ENCODE measurements at places on chromosomes 16 and 17.

DNA sequence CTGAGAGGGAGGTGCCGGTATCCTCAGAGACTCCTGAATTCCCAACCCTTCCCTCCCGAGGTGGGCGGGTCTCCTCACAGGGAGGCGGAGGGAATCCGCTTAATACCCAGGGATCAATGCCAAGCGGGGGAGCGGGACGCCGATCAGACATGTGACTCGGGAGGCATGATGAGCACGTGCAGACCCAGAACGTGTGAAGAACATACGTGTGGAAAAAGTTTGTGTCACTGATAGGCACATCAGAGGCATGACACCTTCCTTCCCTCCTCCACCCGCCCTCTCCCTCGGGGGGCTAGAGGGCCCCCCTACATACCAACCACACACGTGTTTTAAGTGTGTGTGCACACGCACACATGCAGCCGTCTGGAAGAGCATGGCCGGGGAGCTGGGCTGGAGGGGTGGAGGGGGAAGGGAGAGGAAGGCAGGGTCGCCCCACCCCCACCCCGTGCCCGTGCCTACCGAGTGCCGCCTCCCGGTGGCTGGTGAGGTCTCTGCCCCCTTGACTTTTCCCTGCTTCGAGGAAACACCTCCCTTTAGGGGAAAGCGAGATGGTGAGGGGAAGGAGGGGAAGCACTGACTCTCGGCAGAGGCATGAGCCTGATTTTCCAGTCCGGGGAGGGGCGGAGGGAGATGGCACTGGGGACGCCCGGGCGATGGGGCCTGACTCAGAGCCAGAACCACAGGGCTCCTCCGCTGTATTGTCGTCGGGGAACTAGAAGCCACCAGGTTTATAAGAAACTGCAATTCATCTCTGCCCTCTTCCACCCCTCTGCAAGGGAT is 12.1 kb upstream of the TBX21 start:
- no peak overlapping the region for H3K4me3 ChIP-seq
- no peak overlapping the region for H3K27ac ChIP-seq
- no peaks in the 10 kb centered on the region for H3K36me3 ChIP-seq
- DNase-seq = no peak

GRCh38 chr17:66423056-66423955 is 120.9 kb downstream of the PRKCA start:
- H3K4me1 ChIP-seq = peaks cover 21% of the 10 kb centered on the region
- H3K4me3 ChIP-seq = no peak overlapping the region
- H3K36me3 ChIP-seq = no peaks in the 10 kb centered on the region

- H3K4me3 ChIP-seq = no peak overlapping the region
- no peak overlapping the region for H3K27ac ChIP-seq
- H3K36me3 ChIP-seq = no peaks in the 10 kb centered on the region
- DNase-seq = no peak
- no peaks in the 10 kb centered on the region for H3K4me1 ChIP-seq
- no peaks in the 10 kb centered on the region for H3K27me3 ChIP-seq
Measured at GRCh38 chr16:13427943-13428342, 492.0 kb upstream of the ERCC4 start.

DNA sequence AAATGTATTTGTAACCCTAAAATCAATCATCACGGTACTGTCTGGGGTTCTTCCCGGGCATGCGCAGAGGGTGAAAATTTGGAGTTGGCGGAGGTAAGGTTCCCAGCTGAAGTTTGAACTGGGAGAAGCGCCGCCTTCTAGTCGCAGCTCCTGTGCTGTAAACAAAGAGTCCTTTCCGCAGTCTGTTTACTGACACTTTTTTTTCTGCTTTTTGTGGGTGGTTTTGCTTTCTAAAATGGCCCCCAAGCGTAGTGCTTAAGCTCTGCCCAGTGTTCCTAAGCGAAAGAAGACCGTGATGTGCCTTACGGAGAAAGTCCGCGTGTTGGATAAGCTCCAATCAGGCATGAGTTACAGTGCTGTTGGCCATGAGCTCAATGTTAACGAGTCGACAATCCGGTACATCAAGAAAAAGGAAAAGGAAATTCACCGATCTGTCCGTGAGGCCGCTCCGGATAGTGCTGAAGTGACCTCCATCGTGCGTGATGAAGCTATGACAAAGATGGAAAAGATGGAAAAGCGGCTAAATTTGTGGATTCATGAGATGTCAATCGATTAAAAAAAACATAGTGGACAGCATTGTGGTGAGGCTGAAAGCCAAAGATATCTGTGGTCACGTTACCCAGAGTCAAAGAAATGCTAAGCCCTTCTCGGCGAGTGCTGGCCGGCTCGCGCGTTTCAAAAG is 570 bp upstream of the CFDP1 start:
- H3K36me3 ChIP-seq = peaks cover 4% of the 10 kb centered on the region
- H3K27me3 ChIP-seq = no peaks in the 10 kb centered on the region
- H3K27ac ChIP-seq = peak overlapping the region; percentile 96
- H3K4me1 ChIP-seq = peaks cover 13% of the 10 kb centered on the region

DNA sequence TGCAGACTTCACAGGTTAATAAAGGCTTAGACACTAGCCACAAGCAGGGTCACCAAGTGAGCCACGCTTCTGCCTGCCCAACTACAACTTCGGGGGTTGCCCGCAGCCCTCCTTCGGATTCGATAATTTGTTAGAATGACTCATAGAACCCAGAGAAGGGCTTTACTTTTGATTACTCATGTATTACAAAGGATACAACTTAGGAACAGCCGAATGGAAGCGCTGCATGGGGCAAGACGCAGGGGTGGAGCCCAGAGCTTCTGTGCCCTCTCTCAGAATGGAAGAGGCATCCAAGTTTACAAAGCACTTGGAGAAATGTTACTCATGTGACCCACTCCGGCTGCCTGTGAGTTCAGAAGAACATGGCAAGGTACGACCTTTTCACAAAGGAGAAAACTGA is 7.5 kb upstream of the CDH5 start:
- peaks cover 6% of the 10 kb centered on the region for H3K27me3 ChIP-seq
- peaks cover 22% of the 10 kb centered on the region for H3K4me1 ChIP-seq
- no peaks in the 10 kb centered on the region for H3K36me3 ChIP-seq
- no peak for DNase-seq

DNA sequence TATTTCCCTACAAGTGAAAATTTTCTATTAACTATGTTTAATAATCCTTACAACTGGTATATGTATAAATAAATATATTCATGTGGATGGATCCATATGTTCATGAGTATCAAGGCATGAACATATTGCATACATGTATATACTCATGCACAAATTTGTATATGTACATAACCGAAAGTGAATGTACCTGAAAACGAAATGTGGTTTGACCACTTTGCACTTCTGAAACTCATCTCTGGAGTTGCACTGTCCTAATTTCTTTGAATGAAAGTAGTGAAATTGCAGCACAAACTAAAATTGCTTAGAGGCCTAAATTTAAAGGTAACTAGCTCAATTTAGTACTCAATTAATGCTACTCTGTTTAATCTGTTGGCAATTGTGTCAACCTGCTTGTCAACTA is 27.4 kb upstream of the GNAO1 start:
- H3K27me3 ChIP-seq = peaks cover 9% of the 10 kb centered on the region
- H3K36me3 ChIP-seq = no peaks in the 10 kb centered on the region
- DNase-seq = no peak
- H3K4me3 ChIP-seq = no peak overlapping the region
- H3K27ac ChIP-seq = no peak overlapping the region

- H3K4me1 ChIP-seq = no peaks in the 10 kb centered on the region
- H3K27ac ChIP-seq = no peak overlapping the region
- no peaks in the 10 kb centered on the region for H3K27me3 ChIP-seq
- no peak overlapping the region for H3K4me3 ChIP-seq
- H3K36me3 ChIP-seq = no peaks in the 10 kb centered on the region
Measured at GRCh38 chr16:78303946-78304345, 204.5 kb downstream of the WWOX start.

DNA sequence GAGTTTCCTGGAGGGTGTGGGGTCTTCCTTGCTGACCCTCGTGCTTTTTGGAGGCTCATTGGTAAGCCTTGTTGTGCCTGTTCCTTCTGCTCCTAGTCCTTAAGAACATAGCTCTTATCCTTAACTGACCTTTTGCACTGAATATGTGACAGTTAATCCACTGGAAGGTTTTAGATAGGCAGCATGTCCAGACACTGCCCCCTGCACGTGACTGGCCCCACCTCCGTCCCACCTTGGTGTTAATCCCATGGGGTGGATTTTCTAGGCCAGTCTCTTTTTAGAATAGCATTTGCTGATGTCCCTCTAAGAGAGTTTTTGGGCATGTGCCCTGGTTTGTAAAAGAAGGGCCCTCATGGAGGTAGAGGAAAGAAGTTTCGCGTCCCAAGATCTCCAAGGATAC is 58.3 kb downstream of the RBFOX1 start:
- no peak for DNase-seq
- no peak overlapping the region for H3K27ac ChIP-seq
- H3K27me3 ChIP-seq = peaks cover 3% of the 10 kb centered on the region

DNA sequence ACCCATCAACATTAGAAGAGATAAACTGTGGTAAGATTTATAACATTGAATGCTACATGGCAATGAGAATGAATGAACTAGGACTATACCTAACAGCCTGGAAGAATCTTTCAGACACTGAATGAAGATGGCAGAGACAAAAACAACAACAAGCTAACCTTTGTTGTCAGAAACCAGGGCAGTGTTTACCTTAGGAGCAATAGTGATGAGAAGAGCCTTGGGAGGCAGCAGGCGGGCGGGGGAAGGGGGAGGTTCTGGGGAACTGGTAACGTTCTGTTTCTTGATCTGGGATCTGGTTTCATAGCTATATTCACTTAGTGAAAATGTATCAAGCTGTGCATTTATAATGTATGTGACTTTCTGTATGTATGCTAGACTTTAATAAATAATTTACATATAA is 139.0 kb upstream of the TNRC6C start:
- no peaks in the 10 kb centered on the region for H3K36me3 ChIP-seq
- peaks cover 3% of the 10 kb centered on the region for H3K27me3 ChIP-seq
- no peak overlapping the region for H3K4me3 ChIP-seq
- DNase-seq = no peak
- no peaks in the 10 kb centered on the region for H3K4me1 ChIP-seq

DNA sequence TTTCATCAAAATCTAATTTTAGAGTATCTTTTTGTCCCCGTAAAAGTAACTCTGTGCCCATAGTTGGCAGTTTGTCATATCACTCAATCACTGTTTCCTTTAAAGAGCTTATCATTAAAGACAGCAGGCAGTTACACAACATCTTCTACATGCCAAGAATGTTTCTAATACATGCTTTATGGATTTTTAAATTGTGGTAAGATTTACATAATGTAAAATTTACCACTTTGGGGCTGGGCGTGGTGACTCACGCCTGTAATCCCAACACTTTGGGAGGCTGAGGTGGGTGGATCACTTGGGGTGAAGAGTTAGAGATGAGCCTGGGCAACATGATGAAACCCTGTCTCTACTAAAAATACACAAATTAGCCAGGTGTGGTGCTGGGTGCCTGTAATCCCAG is 687.2 kb downstream of the WWOX start:
- no peak overlapping the region for H3K27ac ChIP-seq
- H3K4me1 ChIP-seq = no peaks in the 10 kb centered on the region
- no peaks in the 10 kb centered on the region for H3K27me3 ChIP-seq

GRCh38 chr16:89910717-89911354 is 7.8 kb upstream of the MC1R start:
- H3K36me3 ChIP-seq = peaks cover 29% of the 10 kb centered on the region
- DNase-seq = no peak
- no peak overlapping the region for H3K4me3 ChIP-seq
- H3K27me3 ChIP-seq = no peaks in the 10 kb centered on the region
- H3K4me1 ChIP-seq = no peaks in the 10 kb centered on the region

DNA sequence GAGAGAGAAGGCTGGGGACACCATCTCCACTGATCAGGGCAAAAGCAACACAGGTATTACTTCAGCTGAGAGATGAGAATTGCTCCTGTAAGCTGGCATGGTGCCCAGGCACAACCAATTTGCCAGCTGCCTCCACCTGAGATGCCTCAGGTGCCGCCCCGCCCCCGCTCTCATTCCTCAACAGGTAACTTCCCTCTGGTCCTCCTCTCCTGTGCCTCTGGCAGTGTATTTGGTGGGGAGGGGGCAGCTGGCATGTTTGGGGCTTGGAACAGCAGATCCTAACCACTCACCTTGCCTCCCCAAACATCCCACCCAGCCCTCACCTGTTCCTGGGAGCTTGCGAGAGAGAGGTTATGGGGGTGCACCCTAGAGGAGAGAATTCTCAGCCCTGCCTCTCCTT is 2.9 kb upstream of the SRCIN1 start:
- H3K4me3 ChIP-seq = no peak overlapping the region
- peaks cover 62% of the 10 kb centered on the region for H3K27me3 ChIP-seq
- DNase-seq = no peak
- H3K27ac ChIP-seq = no peak overlapping the region

GRCh38 chr17:61361084-61361483 is 38.6 kb upstream of the TBX2 start:
- H3K27ac ChIP-seq = peak overlapping the region; percentile 6
- no peaks in the 10 kb centered on the region for H3K27me3 ChIP-seq
- no peak overlapping the region for H3K4me3 ChIP-seq
- DNase-seq = no peak
- peaks cover 10% of the 10 kb centered on the region for H3K4me1 ChIP-seq
- H3K36me3 ChIP-seq = peaks cover 9% of the 10 kb centered on the region

GRCh38 chr17:61380836-61381525 is 18.7 kb upstream of the TBX2 start:
- no peak for DNase-seq
- H3K36me3 ChIP-seq = no peaks in the 10 kb centered on the region
- H3K4me1 ChIP-seq = peaks cover 58% of the 10 kb centered on the region

DNA sequence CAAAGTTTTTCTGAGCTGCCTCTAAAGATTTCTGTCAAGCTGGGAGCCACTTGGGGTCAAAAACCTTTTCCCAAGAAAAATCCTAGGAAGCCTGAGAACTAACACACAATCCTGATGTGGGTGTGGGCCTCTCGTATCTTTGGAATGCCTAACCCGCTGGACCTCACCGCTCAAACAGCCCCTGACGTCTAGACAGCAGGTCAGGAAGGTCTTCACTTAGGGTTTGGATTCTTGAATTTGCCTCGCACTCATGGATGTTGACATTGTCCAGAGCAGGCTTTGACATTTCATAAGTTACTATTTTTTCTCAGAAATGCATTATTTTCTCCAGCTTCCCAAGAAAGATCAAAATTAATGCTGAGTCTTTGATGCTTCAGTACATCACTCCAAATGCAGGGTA is 18.9 kb downstream of the TEX2 start:
- no peaks in the 10 kb centered on the region for H3K27me3 ChIP-seq
- H3K4me3 ChIP-seq = no peak overlapping the region
- H3K4me1 ChIP-seq = peaks cover 65% of the 10 kb centered on the region

DNA sequence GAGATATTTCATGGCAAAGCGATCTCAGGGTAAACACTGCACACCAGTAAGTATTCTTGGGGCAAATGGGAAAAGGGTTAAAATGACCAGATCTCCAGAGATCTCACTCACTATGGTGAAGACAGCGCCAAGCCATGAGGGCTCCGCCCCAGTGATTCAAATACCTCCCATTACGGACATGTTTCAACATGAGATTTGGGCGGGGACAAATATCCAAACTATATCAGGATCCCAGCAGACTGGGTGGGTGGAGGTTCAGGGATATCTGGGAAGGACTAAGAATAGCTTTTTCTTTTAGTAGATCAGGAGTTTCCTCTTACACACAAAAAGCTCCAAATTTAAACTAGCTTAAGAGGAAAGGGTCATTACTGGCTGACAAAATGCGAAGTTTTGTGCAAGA is 181.7 kb downstream of the WWOX start:
- H3K27ac ChIP-seq = no peak overlapping the region
- no peaks in the 10 kb centered on the region for H3K4me1 ChIP-seq
- H3K27me3 ChIP-seq = peaks cover 1% of the 10 kb centered on the region

- no peak for DNase-seq
- no peaks in the 10 kb centered on the region for H3K4me1 ChIP-seq
- no peaks in the 10 kb centered on the region for H3K36me3 ChIP-seq
- no peak overlapping the region for H3K4me3 ChIP-seq
Measured at GRCh38 chr17:44788139-44788538, 29.4 kb downstream of the ADAM11 start.

- H3K27ac ChIP-seq = no peak overlapping the region
- H3K4me3 ChIP-seq = no peak overlapping the region
- H3K27me3 ChIP-seq = peaks cover 3% of the 10 kb centered on the region
- H3K36me3 ChIP-seq = no peaks in the 10 kb centered on the region
- no peak for DNase-seq
Measured at GRCh38 chr16:88378836-88379693, 3.7 kb upstream of the ZNF469 start.
